ENCODE measurements at places on chromosomes 7 and 10.

GRCh38 chr10:72164617-72165016 lies 51.2 kb upstream of the ANAPC16 start:
- no peak for DNase-seq

- no peak for DNase-seq
Measured at GRCh38 chr10:133069033-133069525, 18.6 kb upstream of the ADGRA1 start.

- no peak for DNase-seq
Measured at GRCh38 chr10:69571618-69572158, 1.5 kb downstream of the NEUROG3 start.

DNA sequence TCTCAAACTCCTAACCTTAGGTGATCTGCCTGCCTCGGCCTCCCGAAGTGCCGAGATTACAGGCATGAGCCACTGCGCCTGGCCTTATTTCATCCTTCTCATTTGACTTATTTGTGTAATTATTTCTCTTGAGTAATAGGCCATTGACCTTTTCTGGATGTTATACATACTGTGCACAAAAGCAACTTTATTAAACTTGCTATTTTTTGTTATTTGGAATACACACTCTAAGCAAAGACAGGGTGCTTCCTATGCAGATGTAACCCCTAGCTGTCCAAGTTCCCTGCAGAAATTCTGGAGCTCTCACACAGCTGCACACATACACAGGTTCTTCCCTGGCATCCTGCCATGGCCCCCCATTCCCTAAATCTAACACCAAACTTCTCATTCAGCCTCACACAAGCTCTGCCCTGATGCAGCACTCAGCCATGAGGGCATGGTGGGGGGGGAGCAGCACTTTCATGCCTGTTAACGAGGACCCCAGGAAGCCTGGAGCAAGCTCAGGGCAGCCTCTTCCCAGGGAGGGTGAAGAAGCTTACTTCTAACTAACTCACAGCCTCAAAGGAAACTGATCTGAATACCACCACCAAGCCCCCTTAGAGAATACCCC lies 33.2 kb downstream of the SH3PXD2A start:
- no peak for DNase-seq

GRCh38 chr7:105309235-105310169 lies 79.2 kb downstream of the SRPK2 start:
- DNase-seq, result no peak

GRCh38 chr10:95988702-95989101 lies 54.7 kb upstream of the CCNJ start:
- DNase-seq, result no peak

DNA sequence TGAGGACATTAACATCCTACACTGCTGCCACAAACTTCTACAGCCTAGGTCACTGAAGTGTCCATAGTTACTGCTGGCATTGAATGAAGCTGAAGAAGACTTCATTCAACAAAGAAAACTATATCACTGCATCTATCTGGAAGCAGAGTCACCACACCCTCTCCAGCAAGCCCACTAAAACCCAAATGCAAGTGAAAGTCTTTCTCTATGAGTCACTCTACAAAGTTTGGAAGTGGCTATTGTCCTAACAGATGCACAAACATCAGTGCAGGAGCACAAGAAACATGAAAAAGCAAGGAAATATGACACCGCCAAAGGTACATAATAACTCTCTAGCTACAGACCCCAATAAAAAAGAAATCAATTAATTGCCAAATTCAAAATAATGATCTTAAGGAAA lies 43.5 kb upstream of the CAMK2B start:
- no peak for DNase-seq
